ENCODE measurements at places on chromosomes 7 and 10.
A peak's percentile ranks its signal among the peaks of the same experiment; 100 is the strongest.

DNA sequence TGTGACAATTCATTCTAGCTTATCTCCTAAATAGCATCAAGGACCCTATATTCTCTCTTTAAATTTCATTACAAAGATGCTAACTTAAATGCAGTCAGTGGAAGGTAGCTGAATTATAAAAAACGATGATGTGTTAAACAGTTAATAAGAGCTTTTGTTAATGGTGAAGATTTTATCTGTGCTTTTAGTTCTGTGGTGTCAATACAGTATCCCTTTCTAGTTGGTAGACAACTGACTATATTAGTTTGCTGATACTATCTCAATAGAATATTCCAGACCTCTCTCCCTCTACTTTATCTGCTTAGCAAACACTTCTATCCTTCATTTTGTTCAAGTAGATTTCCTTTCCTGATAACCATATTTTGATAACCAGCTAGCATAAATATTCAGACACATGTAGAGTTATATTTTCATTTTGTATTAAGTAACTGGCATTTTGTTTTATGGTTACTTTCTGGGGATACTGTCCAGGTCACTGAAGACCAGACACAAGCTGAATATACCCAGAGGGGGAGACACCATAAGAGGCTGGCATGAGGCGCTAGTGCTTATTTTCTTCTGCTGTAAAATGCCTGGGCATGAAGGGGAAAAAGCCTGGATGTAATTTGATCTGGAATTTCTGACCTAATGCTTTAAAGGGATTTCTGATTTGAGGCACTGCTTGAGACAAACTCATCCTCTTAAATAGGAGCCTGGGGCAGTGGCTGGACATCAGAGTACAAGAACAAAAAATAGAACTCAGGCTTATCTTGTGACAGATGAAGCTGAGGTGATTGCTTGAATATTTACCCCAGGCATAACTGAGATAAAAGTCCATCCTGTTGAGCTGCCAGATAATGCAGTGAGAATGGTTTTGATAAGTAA, 197.5 kb downstream of the MALRD1 start:
- DNase-seq, result no peak

GRCh38 chr10:45280113-45280760, 35.2 kb downstream of the OR13A1 start:
- peak; percentile 48 for DNase-seq

- no peak for DNase-seq
Measured at GRCh38 chr7:13072014-13072413, 384.6 kb downstream of the ARL4A start.

GRCh38 chr7:43501870-43502269, 81.0 kb upstream of the STK17A start:
- DNase-seq, result no peak

GRCh38 chr10:95451568-95452524, 109.3 kb downstream of the SORBS1 start:
- DNase-seq, result no peak

- no peak for DNase-seq
Measured at GRCh38 chr10:46292573-46293023, 5.8 kb downstream of the ANTXRL start.
